ENCODE measurements at places on chromosomes 2 and 18.

DNA sequence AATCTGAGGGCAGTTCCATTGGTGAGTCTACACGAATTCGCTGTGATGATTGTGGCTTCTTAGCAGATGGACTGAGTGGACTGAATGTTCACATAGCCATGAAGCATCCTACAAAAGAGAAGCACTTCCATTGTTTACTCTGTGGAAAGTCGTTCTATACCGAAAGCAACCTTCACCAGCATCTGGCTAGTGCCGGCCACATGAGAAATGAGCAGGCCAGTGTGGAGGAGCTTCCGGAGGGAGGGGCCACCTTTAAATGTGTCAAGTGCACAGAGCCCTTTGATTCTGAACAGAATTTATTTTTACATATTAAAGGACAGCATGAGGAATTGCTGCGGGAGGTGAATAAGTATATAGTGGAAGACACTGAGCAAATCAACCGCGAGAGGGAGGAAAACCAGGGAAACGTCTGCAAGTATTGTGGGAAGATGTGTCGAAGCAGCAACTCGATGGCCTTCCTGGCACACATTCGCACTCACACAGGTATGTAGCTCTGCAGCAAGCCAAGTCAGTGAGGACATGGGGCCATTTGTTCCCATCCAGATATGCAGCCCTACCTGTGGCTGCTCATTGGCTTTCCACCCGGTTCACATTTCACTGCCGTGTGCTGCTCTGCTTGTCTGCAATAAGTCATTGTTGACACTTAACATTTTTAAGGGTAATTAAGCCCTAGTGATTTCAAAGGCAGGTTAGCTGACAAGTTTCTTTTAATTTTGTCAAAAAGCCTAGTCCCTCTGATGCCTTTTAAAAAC lies 37.7 kb downstream of the ZNF407 start:
- no peak for DNase-seq

DNA sequence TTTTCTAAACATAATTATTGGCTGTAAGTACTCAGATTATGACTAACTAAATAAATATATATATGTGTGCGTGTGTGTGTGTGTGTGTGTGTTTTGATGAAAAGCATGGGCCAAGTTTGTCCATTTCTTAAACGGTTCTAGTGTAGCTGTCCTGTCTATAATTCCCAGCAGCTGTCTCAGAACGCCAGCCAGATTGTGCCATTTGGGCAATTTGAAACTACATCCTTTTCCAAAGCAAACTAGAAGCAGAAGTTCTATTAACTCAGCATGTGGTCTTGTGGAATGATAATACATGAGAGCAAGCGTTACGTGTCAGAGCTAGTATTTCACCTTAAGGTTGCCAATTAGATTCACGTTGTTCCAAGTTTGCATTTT lies 1.7 kb downstream of the ARHGAP28 start:
- no peak for DNase-seq

- DNase-seq, result no peak
Observed at GRCh38 chr2:74755386-74755785, 78.5 kb upstream of the HK2 start.

DNA sequence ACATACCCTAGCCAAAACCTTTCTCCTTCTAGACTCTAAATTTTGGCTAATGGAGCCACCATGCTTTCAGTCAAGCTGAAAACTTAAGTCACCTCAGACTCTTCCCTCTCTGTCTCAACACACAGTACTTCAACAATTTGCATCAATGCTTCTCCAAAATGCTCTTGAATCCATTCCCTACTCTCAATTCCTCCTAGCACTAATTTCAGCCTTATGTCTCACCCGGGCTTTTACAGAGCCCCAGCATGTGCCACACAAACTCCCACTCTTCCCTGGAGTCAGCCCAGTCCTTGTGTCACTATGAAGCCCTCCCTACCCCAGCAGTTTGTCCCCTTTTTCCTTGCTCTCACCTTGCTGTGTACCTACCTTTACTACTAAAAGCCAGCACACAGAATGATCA lies 38.7 kb downstream of the AAK1 start:
- no peak for DNase-seq

GRCh38 chr2:105714141-105714540 lies 30.6 kb upstream of the NCK2 start:
- DNase-seq, result no peak

- no peak for DNase-seq
Observed at GRCh38 chr18:32093523-32093922, 1.8 kb downstream of the RNF138 start.

- DNase-seq, result no peak
Observed at GRCh38 chr18:52636536-52636935, 296.5 kb downstream of the DCC start.

DNA sequence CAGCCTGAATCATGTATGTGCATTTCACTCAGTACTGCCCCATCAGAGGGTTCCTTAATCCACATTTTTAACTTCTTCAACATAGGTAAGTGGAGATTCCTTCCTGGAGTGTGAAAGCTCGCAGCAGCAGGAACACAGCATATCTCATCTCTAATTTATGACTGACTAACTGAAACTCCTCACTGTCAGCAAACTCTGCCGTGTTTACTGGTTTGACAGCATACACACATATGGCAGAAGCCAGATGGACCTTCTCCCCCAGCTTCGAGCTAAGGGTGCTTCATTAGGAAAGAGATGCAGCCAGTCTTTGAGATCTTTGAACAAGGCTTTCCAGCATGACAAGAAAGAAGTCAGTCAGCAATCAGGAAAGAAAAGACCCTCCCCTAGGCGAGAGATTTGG lies 200.3 kb upstream of the ACVR2A start:
- no peak for DNase-seq

DNA sequence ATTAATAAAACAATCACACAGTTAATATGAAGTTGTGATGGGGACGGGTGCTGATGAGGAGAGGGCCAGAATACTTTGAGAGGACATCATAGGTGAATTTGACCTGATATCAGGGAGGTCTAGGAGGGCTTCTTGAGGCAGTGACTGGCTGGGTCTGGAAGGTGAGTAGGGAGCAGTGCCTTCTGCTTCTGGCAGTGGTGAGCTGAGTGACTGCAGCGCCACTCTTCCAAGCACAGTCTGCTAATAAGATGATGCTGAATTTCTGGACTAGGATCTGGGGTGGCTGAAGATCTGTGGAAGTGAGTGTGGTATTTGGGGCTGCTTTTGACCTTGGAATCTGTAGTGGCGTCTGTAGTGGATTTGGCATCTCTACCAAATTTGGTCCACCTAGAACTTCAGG lies 5.5 kb downstream of the DGKD start:
- no peak for DNase-seq

- no peak for DNase-seq
Observed at GRCh38 chr18:64099244-64099643, 49.6 kb downstream of the LINC00305 start.

DNA sequence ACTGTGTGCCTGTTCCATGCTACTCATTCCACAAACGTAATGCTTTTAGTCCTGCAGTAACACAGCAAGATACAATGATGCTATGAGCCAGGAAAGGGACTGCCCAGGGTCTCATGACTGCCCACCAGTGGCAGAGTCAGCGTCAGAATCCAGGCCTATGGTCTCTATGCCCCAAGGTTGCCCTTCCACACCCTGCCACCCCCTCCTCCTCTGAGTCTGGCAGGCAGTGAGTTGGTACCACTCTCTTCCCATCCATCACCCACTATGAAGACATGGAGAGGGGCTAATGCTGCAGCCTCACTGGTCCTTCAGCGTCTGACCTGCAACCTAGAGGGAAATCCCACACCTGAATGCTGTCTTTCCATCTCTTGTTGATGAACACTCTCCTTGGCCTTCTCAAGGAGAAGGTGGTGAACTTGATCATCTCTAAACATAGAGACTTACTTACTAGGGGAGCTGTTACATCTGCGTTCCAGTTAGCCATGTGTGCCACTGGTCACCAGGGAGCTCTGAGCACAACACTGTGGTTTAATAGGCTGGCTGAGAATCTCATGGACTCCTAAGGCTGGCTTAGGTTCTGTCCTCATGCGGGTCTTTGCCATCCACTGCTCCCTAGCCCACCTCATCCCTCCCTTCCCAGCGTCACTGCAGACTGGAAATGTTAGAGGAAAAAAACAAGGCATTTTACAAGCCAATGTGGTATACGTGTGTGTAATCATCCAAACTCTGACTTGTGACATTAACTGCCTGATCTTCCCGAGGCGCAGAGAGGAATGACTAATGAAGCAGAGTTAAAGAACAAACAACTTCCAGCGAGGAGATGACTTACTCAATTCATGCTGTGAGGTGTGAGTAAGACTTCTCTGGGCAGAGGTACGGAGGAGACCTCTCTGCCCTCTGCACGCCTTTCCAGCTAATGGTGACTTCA lies 28.8 kb downstream of the STEAP3 start:
- no peak for DNase-seq

DNA sequence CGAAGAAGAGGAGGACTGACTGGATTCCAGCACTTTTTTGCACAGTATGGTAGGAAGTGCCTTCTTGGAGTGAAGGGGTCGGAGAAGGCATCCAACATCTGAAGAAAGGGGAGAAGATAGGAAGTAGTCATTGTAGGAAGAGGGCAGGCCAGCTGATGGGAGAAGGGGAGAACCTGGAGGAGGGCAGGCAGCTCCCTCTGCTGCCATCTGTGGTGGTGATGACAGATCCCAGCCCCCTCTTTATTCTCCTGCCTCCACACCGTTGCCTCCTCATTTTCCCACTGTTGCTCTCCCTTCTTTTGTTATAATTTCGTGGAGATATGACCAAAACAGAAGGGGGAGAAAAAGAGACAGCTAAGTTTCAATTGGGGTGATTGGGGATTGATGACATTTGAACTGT lies 2.9 kb upstream of the SCYGR2 start:
- DNase-seq, result no peak

GRCh38 chr2:165820296-165820695 lies 26.2 kb upstream of the GALNT3 start:
- no peak for DNase-seq

- DNase-seq, result no peak
Observed at GRCh38 chr2:37740164-37740739, 68.8 kb upstream of the CDC42EP3 start.

DNA sequence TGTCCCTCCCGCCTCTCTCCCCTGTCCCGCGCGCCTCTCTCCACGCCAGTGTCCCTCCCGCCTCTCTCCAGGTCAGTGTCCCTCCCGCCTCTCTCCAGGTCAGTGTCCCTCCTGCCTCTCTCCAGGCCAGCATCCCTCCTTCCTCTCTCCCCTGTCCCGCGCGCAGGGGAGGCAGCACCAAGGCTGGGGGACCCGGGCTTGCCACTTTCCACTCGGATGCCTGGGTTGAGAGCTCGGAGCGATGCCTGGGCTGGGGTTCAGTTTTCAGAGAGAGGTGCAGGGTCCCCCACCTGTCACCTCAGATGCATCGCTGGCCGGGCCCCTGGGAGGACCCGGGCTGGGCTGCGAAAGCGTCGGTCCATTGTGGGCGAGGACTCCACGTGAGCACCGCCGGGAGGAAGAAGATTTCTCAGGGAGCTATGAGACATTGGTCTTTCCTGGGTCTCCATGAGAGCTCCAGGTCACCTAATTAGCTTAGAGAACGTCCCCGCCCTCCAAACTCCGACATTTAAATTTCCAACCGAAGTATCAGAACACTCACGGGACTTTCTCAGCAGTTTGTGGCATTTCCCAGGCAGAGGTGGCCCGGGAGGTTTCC lies 2.1 kb downstream of the FBLN7 start:
- DNase-seq, result no peak

- DNase-seq, result no peak
Observed at GRCh38 chr18:76496194-76496890, 1.3 kb upstream of the ZNF516 start.

- DNase-seq, result no peak
Observed at GRCh38 chr2:240374085-240374907, 61.2 kb upstream of the GPC1 start.

- DNase-seq, result no peak
Observed at GRCh38 chr2:195613922-195614321, 43.1 kb upstream of the SLC39A10 start.

DNA sequence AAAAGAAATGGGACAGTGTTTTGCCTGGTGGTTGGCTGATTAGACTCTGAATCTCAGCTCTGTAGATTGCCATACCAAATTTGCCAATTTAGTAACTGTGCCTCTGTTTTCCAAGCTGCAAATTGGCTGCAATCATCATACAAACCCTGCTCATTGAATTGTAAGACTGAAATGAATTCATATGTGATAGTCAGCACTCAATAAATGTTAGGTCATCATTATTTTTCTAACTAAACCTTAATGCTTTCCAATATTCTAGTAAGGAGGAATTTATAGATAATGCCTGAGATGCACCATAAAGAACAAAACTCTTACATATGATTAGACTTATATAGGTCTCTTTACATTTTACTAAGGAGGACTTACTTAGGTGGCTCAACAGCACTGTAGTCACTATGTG lies 85.3 kb downstream of the DNER start:
- no peak for DNase-seq

DNA sequence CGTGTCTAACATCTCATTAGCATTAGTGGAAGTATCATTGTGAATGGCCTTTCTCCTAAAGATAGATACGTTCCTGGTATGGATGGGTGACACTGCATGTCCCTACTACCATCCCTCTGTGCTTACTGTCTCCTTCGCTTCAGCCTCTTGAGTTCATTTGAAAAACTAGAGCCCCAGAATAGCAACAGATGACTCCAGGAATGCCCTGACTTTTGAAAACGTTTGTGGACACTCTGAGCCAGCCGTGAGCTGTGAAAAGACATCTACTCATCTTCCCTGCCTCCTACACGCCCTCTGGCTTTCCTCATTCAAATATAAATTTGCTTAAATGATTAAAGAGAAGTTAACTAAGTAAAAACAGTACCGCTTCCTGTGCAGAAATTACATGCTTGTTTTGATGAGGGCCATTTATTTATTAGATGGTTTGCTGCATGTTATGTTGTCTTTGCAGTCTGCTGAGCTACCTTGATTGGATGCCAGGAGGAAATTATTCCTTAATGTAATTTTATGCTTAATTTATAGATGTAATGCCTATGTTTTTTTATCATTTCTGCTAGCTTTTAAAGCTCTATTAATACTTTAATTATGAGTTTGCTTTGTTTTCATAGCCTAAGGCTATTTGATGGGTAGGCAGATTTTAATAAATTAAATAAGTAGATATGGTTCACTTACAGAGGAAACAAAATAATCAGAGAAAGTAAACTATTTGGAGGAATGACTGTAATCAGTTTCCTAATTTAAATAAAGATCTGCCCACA lies 32.1 kb upstream of the MYO3B start:
- no peak for DNase-seq

DNA sequence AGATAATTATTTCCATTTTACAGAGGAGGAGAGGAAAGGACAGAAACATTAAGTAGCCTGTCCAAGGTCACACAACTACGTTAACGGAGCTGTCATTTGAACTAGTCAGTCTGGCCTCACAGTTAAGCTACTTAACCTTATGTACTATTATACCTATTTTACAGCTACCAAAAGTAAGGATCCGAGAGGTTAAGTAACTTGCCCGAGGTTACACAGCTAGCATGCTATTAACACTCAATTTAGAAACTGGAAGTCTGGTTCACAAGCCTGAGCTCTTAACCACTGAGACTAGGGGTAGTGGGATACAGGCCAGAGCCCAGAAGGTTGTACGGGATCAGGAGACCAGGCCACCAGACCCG lies 476 bp downstream of the GLB1L start:
- DNase-seq, result no peak

DNA sequence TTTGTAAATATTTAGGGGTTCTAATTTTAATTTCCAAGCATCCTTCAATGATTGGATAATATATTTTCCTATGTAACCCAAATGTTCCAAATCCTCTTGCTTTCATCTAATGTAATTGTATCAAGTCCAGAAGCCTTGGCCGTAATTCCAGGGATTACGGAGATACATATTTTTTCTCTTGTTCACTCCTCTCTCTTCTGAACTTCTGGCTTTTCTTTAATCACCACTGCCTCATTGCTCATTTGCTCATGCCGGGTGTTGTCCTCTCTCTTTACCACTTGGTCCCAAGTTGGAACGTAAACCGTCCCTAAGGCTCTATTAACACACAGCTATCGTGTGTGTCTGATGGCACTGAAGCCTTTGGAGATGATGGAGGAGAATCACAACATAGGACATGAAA lies 188.7 kb upstream of the COL3A1 start:
- no peak for DNase-seq
